ENCODE measurements at places on chromosomes 11 and 22. TPM values are rescaled to one million over a fixed set of nuclear protein-coding genes. Genes with fewer than 3 reads are reported as not detected.

Gene IFITM10
- 0.31 TPM for total RNA-seq

Gene EXPH5
- 4.8 TPM for total RNA-seq

Gene OR5AL1
- total RNA-seq: not detected

Gene MS4A6E
- not detected for total RNA-seq

Gene RIMBP3B
- total RNA-seq: not detected

Gene C11orf16
- total RNA-seq: not detected

DNA sequence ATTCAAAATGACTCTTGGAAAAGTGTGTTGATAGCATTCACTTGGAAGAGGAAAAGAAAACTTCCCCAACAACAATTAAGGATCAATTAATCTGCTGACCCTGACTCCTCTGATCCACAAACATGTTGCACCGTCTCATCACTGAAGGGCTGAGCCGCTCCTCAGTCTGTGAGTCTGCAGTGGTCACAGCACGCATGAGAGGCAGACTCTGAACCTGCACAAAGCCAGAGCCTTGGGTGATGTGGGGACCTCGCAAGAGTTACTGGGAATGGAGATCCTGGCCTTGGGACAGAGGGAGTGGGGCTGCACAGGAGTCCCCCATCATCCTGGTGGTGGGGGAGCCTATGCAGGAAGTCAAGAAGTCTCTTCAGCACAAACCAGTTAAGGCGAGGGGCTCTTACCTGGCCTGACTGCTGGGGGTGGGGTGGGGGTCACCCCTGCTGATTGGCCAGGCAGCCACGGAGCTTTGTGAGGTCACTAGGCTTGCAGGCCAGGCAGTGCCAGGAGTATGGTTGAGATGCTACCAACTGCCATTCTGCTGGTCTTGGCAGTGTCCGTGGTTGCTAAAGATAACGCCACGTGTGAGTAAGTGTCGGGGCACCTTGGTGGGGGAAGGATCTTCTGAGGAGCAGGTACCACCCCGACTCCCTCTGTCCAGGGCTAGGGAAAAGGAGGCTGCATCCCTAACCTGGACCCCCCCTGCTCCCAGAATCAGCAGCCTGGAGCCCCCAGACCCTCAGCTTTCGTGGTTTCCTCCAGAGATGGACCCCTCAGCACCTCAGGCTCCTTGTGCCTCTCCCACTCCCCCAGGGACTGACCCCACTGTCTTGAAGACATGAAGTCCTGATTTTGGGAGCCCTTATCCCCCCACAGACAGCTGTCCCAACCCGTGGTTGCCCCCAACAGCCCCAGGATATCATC lies at the start of gene ACR:
Gene ACR, plus strand, starts transcription at position 477 of the 921 bp plus-strand sequence. Its CDS starts 32 bp downstream, at position 509.
- H3K4me3 ChIP-seq: no peak within 1 kb of the TSS
- no peak for ATAC-seq
- H3K27me3 ChIP-seq: peaks cover 42% of the 10 kb centered on the region
- H3K27ac ChIP-seq: no peak within 1 kb of the TSS
- no peaks in the 10 kb centered on the region for H3K4me1 ChIP-seq

DNA sequence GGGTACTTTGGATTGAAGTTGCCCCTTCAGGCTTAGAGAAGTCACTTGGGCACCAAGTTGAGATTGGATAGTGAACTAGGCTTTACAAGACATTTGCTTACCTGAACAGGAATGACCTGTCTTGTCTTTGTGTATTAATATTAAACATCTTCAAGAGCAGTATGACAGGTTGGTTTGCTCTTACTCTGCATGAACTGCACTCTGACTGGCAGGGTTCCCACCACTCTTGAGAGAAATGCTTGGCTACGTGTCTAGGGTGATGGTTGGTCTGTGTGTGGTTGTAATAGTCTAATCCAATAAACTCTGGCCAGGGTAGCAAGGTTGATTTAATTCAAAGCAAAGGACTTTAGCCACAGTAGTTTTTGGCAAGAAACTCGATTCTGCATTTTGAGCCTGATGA lies 20.1 kb upstream of the SPTBN2 start:
- no peak for ATAC-seq
- no peaks in the 10 kb centered on the region for H3K4me1 ChIP-seq
- H3K36me3 ChIP-seq: no peaks in the 10 kb centered on the region
- H3K27me3 ChIP-seq: no peaks in the 10 kb centered on the region
- no peak overlapping the region for H3K4me3 ChIP-seq

GRCh38 chr11:76918941-76919386 lies 58.2 kb downstream of the ACER3 start:
- H3K27ac ChIP-seq: no peak overlapping the region
- H3K4me1 ChIP-seq: no peaks in the 10 kb centered on the region
- H3K36me3 ChIP-seq: no peaks in the 10 kb centered on the region
- ATAC-seq: peak; percentile 61
- no peaks in the 10 kb centered on the region for H3K27me3 ChIP-seq

GRCh38 chr11:131811383-131811782 lies 441.0 kb downstream of the NTM start:
- peaks cover 27% of the 10 kb centered on the region for H3K27me3 ChIP-seq
- no peaks in the 10 kb centered on the region for H3K4me1 ChIP-seq
- no peak for ATAC-seq
- no peak overlapping the region for H3K4me3 ChIP-seq

DNA sequence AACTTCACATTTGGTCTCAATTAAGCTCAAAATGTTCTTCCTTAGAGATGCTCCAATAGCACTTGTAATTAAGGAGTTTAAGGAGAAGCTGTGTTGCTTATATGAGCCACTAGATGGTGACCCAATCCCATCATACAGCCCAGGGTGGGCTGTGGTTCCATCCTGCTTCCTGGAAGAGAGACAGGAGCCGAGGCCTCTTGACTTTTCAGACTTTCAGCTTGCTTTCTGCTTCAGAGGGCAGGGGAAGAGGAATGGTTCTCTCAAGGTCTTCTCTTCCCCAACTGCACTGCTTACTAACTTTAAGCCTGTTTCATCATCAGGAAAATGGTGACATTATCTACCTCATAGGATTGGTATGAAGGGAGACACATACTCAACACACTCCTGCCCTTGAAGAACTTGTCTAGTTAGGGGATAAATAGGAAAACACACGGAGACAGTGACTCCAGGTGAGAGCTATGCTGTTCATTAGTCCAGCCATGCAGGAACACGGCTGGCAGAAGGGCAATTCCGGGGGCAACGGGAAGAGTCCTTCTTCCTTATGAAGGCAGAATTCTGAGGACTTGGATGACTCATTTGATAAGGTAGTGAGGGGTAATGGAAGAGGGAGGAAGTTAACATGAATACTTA lies 20.1 kb downstream of the TMEM218 start:
- H3K27ac ChIP-seq: no peak overlapping the region
- no peak overlapping the region for H3K4me3 ChIP-seq
- H3K4me1 ChIP-seq: no peaks in the 10 kb centered on the region
- H3K36me3 ChIP-seq: peaks cover 31% of the 10 kb centered on the region
- no peaks in the 10 kb centered on the region for H3K27me3 ChIP-seq

DNA sequence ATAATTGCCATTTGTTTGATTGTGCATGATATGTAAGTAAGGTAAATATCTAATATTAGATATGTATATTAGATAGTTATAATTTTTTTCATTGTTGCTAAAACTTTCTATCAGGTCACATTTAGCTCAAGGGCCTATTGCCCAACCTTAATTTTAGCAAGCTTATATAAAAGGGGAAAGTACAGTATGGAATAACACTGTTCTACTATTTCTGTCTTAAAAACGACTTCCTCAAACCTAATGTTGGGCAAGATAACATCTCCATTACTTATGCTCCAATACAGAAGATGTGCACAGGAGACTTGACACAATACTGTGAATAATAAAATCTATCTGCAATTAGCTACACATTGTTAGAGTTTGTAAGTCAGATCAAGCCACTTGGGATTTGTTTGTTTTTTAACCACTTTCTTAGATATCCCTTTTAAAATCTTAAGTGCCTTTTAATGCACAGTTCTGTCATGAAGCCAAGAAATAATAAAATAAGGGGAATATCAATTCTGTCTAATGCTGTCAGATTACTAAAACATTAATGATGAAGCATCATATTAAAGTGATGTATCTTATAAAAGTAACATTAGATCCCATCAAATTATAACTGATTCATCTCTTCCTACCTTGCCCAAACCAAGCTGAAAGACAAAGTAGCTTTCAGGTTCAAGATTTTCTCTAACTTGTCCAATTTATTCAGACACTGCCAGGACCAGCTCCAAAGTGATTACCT lies 98.1 kb downstream of the SIK3 start:
- peaks cover 4% of the 10 kb centered on the region for H3K4me1 ChIP-seq
- H3K27ac ChIP-seq: no peak overlapping the region

GRCh38 chr11:33907421-33907820 lies 15.5 kb upstream of the LMO2 start:
- H3K27me3 ChIP-seq: peaks cover 9% of the 10 kb centered on the region
- no peaks in the 10 kb centered on the region for H3K4me1 ChIP-seq
- H3K4me3 ChIP-seq: no peak overlapping the region
- H3K27ac ChIP-seq: no peak overlapping the region

GRCh38 chr11:7031471-7031871 lies 11.2 kb downstream of the NLRP14 start:
- H3K4me3 ChIP-seq: no peak overlapping the region
- H3K27me3 ChIP-seq: peaks cover 3% of the 10 kb centered on the region
- H3K4me1 ChIP-seq: no peaks in the 10 kb centered on the region
- no peak for ATAC-seq

DNA sequence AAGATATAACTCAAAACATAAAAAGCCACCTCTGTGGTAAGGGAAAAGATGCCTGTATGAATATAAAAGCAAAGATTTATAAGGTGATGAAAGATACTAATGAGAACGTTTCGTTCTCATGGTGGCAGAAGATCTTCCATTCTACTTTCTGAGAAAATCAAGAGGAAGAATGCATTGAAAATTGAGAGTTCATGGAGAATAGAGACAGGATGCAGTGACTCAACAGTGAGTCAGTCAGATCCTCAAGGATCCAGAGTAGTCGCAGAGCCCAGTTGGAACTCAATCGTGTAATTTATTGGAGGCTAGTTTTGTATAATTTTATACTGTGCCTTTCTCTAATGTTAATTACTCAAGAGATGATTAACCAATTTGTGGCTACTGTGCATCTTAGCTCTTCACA lies 73.3 kb downstream of the ENTHD1 start:
- peaks cover 30% of the 10 kb centered on the region for H3K27me3 ChIP-seq
- no peak overlapping the region for H3K4me3 ChIP-seq
- no peak for ATAC-seq
- no peaks in the 10 kb centered on the region for H3K4me1 ChIP-seq
- no peak overlapping the region for H3K27ac ChIP-seq
- no peaks in the 10 kb centered on the region for H3K36me3 ChIP-seq

- peaks cover 16% of the 10 kb centered on the region for H3K27me3 ChIP-seq
- no peaks in the 10 kb centered on the region for H3K4me1 ChIP-seq
- no peak overlapping the region for H3K4me3 ChIP-seq
- ATAC-seq: no peak
- no peak overlapping the region for H3K27ac ChIP-seq
These were observed 351.2 kb downstream of the OPCML start for GRCh38 chr11:133181066-133181465.

DNA sequence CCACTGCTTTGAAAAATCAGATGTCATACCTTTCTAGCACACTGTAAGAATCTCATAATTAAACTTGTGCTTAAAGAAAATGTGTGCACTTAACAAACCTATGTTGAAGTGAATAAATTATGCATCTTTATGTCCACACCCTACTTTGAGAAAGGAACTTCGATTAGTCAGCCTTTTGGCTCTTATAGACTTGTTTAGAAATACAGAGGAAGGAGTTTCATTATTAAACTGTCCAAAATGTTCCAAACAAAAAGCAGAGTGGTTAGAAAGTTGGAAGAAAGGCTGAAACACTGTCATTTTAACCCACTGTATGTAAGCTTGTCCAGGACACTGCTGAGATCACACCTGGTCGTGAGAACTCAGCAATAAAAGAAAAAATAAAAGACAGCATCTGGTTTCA lies 863.2 kb upstream of the CHORDC1 start:
- H3K36me3 ChIP-seq: no peaks in the 10 kb centered on the region
- H3K27ac ChIP-seq: no peak overlapping the region
- H3K4me3 ChIP-seq: no peak overlapping the region
- no peaks in the 10 kb centered on the region for H3K27me3 ChIP-seq
- no peaks in the 10 kb centered on the region for H3K4me1 ChIP-seq

- no peaks in the 10 kb centered on the region for H3K27me3 ChIP-seq
- peaks cover 43% of the 10 kb centered on the region for H3K4me1 ChIP-seq
- H3K4me3 ChIP-seq: peak overlapping the region; percentile 50
These were observed 202.2 kb upstream of the SORL1-AS1 start for GRCh38 chr11:121654843-121655536.

DNA sequence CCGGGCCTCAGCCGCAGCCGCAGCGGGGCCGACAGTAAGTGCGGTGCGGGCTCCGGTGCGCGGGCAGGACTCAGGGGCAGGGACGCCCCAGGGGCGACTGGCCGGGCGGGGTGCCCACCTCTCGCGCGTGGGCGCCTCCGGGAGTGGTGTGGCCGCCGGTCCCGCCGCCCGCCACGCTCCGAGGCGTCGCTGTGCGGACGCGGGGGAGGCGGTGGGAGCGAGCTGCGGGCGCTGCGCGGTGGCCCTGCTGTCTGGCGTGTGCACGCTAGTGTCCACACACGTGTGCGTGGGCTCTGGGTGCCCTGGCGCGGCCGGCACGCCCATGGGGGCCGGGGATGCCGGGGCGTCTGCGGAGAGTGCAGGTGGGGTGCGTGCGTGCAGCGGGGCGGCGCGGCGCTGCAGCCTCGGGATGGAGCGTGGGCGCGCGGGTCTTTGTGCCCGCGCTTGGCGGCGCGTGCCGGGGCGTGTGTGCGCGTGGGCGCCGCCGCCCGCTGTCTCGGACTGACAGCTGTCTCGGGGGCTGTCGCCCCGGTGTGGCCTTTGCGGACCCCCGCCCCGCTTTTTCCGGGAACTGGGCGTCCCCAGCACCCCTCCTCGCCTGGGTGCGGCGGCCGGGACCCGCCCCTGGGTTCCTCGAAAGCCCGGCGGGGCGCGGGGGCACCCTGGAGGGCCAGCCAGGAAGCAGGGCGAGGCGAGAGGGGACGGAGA lies 804 bp downstream of the KCNK4 start:
- H3K27ac ChIP-seq: no peak overlapping the region
- no peaks in the 10 kb centered on the region for H3K36me3 ChIP-seq
- peaks cover 74% of the 10 kb centered on the region for H3K27me3 ChIP-seq
- H3K4me1 ChIP-seq: peaks cover 17% of the 10 kb centered on the region
- ATAC-seq: peak; percentile 17

- ATAC-seq: peak; percentile 89
- H3K4me3 ChIP-seq: no peak overlapping the region
- H3K36me3 ChIP-seq: peaks cover 46% of the 10 kb centered on the region
- H3K4me1 ChIP-seq: no peaks in the 10 kb centered on the region
- H3K27ac ChIP-seq: no peak overlapping the region
These were observed 39.9 kb downstream of the SERGEF start for GRCh38 chr11:17972987-17973386.

DNA sequence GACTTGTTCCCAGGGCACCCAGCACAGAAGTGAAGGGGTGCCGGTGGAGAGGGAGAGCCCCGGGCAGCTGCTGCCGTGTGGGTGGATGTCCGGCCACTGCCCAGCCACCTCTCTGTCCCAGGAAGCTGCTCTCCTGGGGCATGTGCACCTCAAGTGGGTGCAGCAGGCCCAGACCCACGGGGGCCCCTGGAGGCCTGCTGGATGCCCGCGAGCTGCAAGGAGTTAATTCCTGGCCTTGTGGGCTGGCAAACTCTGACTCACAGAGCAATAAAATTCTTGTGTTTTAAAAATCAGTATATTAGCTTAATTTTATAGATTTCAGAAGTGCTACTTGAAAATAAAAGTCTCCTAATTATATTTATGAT lies 37.4 kb upstream of the KCNQ1OT1 start:
- H3K27ac ChIP-seq: no peak overlapping the region
- ATAC-seq: no peak
- peaks cover 5% of the 10 kb centered on the region for H3K4me1 ChIP-seq
- H3K36me3 ChIP-seq: no peaks in the 10 kb centered on the region
- H3K4me3 ChIP-seq: no peak overlapping the region
